ENCODE measurements at places on chromosomes 13 and 19.

GRCh38 chr13:97768134-97768533 is 185.3 kb upstream of the IPO5 start:
- no peak for DNase-seq

DNA sequence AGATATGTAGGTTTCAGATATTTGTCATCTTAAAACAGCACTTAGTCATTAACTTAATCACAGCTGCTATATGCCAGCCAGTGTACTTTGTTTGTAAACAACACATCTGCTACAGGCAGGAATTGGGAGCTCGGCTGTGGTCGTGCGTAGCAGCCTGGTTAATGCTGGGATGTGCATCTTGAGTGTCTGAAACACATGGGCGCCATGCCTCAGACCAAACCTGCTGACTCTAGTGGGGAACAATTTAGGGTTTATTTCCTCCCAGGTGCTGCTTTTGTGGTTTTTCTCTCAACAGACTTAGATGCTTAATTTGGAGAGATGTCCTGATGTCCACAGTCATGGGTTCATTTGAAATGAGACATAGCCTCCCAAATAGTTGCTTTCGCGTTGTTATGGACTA is 238.5 kb upstream of the TMTC4 start:
- DNase-seq: no peak

DNA sequence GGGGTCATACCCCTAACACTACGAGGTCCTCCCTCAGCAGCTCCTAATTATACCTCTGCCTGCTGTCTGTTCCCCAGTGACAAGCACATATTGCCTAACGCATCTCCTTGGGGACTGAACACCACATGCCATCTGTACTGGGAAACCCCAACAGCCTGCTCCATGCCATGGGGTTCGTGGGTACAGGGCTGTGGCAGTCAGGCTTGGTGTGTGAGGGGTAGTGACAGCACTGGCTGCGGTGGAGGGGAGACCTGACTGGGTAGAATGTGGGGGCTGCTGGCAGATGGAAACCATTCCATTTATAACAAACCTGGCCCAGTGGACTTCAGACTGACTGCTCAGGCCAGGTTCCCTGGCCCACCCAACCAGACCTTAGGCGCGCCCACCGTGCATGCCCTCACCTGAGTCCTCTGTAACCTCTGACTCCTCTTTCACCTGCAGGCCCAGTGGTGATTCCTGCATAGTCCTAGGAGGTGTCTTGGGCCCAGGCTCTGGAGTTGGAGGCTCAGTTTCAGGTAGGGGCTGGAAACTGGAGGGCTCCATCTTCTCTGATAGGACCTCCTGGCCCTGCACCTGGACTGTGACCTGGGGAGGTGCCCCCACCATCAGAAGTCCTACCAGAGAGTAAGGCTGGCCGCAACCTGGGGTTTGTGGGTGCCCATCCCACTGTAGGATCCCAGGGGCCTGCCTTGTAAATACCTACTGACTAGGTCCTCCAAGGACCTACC is 3.0 kb downstream of the MZF1 start:
- no peak for DNase-seq

DNA sequence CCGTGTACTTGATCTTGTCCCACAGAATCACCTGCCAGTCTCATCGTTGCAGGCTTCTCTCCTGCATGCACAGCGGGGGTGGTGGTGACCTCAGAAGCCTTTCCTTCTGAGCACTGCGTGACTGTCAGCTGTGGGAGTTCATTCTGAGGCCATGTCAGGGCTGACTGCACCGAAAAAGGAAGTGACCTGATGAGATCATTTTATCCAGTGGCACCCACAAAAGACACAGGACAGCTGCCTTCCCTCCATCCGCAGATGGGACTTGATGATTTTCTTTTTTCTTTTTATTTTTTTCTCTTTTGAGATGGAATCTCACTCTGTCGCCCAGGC is 89.7 kb downstream of the RAB20 start:
- DNase-seq: no peak

GRCh38 chr19:19321141-19321577 is 530 bp downstream of the MAU2 start:
- DNase-seq: no peak

DNA sequence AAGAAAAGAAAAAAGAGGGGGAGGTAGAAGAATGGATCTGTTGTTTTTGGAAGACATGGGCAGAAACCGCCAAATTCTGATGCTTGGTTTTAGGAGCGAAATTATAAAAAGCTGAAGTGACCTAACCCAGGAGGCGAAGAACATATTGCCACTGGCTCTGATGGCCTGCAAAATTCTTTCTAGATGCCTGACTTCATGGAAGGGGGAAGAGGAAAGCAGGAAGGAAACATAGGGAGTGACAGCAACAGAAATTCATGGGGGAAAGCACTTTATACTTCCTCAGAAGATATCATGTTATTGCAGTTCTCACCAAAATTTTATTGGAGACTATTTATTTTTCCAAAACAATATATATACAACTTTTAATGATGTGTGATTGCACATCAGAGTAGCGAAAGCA is 213.5 kb downstream of the DLEU7 start:
- no peak for DNase-seq

- no peak for DNase-seq
Measured at GRCh38 chr19:57348136-57348535, 2.9 kb upstream of the ZNF304 start.

DNA sequence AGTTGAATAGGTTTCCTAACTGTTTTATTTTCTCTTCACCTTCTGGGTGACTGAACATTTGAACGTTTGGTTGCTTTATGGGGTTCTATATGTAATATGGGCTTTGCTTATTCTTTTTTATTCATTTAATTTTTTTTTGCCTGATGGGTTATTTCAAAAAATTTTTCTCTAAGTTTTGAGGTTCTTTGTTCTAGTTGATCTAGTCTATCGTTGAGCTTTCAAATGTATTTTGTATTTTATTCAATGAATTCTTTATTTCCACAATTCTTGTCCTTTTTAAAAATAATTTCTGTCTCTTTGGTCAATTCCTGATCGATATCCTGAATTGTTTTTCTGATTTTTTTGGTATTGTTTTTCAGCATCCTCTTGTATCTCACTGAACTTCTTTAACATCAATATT is 239.5 kb upstream of the PCDH9 start:
- no peak for DNase-seq

All from stimulated activated CD8-positive, alpha-beta memory T cell treated with anti-CD3 and anti-CD28 coated beads, Interleukin-15, amount 100 ng/mL, for 1 hour (primary cell).